ENCODE measurements at places on chromosomes 12 and 14.

DNA sequence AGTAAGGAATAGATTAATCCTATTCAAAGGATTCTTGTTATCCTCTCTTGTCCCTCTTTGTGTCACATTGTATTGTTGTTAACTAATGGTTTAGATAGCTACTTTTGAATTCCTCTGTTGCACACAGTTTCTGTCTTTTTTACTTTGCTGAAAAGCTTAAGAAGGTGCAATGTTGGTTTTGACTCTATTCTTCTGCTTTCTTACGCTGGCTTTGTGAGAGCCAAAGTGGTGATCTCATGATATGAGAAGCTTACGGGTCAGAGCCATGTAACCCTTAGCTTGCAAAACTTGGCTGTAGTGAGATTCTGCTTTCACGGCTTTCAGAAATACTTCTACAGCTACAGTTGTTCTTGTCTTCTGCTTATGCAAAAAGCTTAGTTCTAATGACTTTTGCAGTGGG lies 239.7 kb downstream of the TRHDE start:
- peak; percentile 27 for DNase-seq

GRCh38 chr12:31570880-31571279 lies 20.1 kb downstream of the DENND5B start:
- DNase-seq = no peak

GRCh38 chr12:25286837-25287236 lies 36.1 kb upstream of the KRAS start:
- no peak for DNase-seq

- no peak for DNase-seq
These were observed 286.4 kb downstream of the PCNX1 start for GRCh38 chr14:71193663-71194062.

- DNase-seq = no peak
These were observed 95.5 kb upstream of the RPL10L start for GRCh38 chr14:46747001-46747652.

DNA sequence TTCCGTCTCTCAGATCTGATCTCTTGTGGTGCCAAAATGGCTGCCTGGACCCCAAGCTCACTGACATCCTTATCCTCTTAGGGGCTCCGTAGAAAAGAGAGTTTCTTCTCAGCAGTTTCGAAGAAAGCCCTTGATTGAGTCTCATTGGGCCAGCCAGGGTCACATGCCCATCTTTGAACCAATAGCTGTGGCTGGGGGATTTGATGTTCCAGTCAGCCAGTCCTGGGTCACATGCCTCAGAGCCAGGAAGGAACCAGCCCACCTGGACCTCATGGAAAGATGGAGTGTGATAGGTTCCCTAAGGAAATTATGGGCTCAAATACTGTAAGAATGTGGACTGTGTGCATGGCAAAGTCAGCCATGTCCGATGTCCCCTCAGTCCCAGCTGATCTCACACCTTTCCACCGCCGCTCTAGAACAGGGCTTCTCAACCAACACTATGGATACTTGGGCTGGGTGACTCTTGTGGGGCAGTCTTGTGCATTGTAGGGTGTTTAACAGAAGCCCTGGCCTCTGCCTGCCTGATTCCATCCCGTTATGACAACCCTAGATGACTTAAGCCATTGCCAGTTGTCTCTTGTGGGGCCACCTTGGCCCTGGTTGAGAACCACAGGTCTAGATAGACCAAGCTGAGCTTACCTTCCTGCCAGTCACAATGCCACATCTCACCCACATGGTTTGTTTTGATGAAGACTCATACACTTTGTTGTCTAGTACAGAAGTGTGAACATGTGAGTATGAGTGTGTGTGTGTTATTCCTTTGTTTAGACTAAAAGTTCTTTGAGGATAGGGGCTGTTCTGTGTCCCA lies 163.9 kb downstream of the ADGRD1 start:
- DNase-seq = no peak

- DNase-seq = peak; percentile 30
These were observed 277.6 kb downstream of the DPF3 start for GRCh38 chr14:72616294-72616693.

DNA sequence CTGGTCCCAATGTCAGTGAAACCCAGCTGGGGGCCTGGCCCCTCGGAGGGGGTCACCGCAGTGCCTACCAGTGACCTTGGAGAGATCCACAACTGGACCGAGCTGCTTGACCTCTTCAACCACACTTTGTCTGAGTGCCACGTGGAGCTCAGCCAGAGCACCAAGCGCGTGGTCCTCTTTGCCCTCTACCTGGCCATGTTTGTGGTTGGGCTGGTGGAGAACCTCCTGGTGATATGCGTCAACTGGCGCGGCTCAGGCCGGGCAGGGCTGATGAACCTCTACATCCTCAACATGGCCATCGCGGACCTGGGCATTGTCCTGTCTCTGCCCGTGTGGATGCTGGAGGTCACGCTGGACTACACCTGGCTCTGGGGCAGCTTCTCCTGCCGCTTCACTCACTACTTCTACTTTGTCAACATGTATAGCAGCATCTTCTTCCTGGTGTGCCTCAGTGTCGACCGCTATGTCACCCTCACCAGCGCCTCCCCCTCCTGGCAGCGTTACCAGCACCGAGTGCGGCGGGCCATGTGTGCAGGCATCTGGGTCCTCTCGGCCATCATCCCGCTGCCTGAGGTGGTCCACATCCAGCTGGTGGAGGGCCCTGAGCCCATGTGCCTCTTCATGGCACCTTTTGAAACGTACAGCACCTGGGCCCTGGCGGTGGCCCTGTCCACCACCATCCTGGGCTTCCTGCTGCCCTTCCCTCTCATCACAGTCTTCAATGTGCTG lies 11.0 kb downstream of the ZBTB39 start:
- DNase-seq = no peak

- DNase-seq = no peak
These were observed 38.5 kb upstream of the KCNK13 start for GRCh38 chr14:90023176-90023896.

DNA sequence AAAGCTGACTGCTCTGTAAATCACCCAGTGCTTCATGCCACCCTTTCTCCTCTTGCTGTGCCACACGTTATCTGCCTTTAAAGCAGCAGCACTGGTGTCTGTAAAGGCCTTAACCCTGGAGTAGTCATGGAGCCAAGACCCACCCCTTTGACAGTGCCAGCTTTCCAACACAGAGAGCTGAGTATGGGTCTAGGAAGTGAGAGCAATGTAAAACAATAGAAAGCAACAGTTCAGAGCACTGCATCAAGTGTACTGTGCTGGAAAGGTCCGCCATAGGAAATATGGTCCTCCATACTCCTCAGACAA lies 139.5 kb downstream of the DAD1 start:
- DNase-seq = no peak

DNA sequence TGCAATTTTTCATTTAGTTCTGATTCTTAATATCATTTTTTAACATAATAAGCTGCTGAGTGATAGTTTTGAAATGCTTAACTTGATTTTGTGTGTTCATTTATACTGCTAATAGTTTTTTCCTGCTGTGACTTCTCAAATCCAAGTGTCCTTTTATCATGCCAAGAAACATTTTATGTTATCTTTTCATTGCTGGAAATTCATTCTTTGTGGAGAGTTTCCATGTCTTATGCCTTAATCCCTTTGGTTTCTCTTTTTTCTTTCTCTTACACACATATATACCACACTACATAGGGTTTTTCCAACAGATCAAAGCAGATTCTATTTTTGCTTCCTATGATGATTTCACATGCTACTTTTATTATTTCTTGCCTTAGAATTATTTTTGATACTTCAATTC lies 981.1 kb downstream of the SLC6A15 start:
- DNase-seq = no peak

- no peak for DNase-seq
These were observed 129.9 kb downstream of the TMEM30B start for GRCh38 chr14:61151251-61151650.

GRCh38 chr12:102061096-102061559 lies 663 bp downstream of the WASHC3 start:
- DNase-seq = no peak

DNA sequence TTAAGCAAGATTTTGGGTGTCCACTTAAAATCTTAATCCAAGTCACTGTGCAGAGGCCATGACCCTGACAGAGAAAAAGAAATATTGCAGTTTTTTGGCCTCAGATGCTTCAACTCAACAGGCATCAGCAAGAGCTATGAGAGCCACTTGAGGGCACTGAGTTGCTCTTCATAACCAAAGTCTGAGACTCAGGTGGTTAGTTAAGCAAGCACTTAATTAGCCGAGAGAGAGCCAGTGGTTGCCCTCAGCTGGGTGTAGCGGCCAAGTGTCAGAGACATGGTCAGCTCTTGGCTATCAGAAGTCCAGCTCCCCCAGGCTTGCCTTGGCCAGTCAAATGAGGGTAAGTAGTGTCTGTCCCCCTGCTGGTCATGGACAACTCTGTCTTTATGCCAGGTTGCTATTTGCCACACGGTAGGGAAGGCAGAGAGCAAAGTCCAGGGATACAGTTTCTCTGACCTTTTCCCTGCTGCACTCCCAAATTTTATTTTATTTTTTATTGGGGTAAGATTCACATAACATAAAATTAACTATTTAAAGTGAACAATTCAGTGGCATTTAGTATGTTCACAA lies 9.0 kb upstream of the KRT71 start:
- DNase-seq = no peak

- peak; percentile 77 for DNase-seq
These were observed 1.0 kb downstream of the BLTP3B start for GRCh38 chr12:100141666-100141997.

DNA sequence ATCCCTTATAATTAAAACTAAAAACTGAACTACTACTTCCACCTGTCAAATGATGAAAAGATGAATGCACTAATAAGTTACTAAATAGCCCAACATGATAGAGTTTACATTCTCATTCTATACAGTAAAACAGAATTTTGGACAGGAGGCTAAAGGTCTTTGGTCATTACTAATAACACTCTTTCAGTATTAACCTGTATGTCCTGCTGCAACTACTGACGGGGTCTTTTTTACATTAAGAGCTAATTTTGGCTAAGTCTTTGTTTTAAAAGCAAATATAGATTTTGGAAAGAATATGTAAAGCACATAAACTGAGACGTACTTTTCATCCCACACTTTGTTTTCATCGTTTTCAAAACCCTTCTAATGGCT lies 175.4 kb upstream of the CDKN3 start:
- DNase-seq = no peak

GRCh38 chr12:22100958-22101748 lies 55.1 kb downstream of the CMAS start:
- peak; percentile 24 for DNase-seq

- DNase-seq = no peak
These were observed 18.0 kb upstream of the ATF1 start for GRCh38 chr12:50745861-50746260.

- no peak for DNase-seq
These were observed 124.1 kb upstream of the ABCD2 start for GRCh38 chr12:39743655-39744054.

DNA sequence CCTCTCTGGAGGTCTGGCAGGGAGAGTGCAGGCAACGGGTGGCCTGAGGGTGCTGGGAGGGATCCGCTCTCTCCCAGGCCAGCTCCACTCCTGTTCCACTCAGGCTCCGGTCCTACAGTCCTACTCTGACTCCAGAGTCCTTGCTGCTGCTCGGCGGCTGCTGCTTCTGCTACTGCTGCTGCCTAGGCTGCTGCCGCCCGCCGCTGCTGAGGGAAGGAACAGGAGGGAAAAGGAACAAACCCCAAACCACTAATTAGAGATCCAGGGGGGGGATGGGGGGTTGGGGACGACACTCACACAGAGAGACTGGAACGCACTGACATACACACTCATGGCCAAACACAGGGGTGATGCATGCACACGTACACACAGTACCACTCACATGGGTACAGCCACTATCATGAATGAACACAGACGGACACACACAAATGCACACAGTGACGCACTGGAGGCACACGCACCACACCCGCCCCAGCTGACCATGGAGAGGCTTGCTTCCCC lies at the start of gene SP7:
TSS of gene SP7 (minus strand) at position 174 of the 501 bp plus-strand sequence. CDS start 708 bp downstream, outside the sequence.
- DNase-seq = no peak

- no peak for DNase-seq
These were observed 101.6 kb upstream of the PLXNC1 start for GRCh38 chr12:94046626-94047410.

GRCh38 chr12:68759852-68760251 lies 13.9 kb downstream of the SLC35E3 start:
- no peak for DNase-seq

Data from GM04504 (cell line).